CD8-positive, alpha-beta memory T cell (primary cell): ENCODE measurements at places on chromosomes 4 and X. TPM values are rescaled to one million over a fixed set of nuclear protein-coding genes. Genes with fewer than 3 reads are reported as not detected.

The CYSLTR1 gene
- 0.31 TPM for total RNA-seq

The SPANXA1 gene
- total RNA-seq: not detected

The SSX4B gene
- not detected for total RNA-seq

GRCh38 chrX:33142331-33142730 lies 69.0 kb downstream of the DMD start:
- H3K4me3 ChIP-seq: no peak overlapping the region
- no peak overlapping the region for H3K27ac ChIP-seq
- no peak for DNase-seq
- no peaks in the 10 kb centered on the region for H3K27me3 ChIP-seq
- H3K36me3 ChIP-seq: no peaks in the 10 kb centered on the region
- H3K4me1 ChIP-seq: no peaks in the 10 kb centered on the region

GRCh38 chr4:88610771-88611170 lies 18.5 kb downstream of the HERC3 start:
- no peaks in the 10 kb centered on the region for H3K27me3 ChIP-seq
- peaks cover 20% of the 10 kb centered on the region for H3K36me3 ChIP-seq
- no peak for DNase-seq
- peaks cover 82% of the 10 kb centered on the region for H3K4me1 ChIP-seq
- no peak overlapping the region for H3K4me3 ChIP-seq
- no peak overlapping the region for H3K27ac ChIP-seq

DNA sequence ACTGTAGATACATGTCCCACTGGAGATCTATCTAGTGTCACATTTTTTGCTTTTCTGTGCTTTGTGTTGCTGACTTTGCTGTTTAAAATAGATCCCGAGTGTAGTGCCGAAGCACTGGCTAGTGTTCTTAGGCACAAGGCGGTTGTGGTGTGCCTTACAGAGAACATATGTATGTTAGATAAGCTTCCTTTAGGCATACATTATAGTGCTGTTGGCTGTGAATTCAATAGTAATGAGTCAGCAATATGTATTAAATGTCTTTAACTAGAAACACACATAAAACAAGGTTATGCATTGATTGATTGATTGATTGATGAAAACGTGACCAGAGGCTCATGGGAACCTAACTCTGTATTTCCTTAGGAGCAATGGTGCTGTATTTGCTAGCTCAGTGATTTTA lies 56.2 kb downstream of the COX7B2 start:
- H3K27ac ChIP-seq: no peak overlapping the region
- no peaks in the 10 kb centered on the region for H3K36me3 ChIP-seq
- no peaks in the 10 kb centered on the region for H3K4me1 ChIP-seq
- no peak overlapping the region for H3K4me3 ChIP-seq

DNA sequence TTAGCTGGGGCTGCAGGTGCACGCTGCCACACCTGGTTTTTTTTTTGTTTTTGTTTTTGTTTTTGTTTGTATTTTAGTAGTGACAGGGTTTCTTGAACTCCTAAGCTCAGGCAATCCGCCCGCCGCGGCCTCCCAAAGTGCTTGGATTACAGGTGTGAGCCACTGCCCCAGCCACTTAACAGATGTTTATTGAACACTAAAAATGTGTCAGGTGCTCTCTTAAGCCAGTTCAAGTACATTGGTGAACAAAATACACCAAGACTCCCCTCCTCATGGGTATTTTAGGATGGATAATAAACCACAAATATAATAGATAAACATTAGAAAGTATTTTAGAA lies 69.9 kb downstream of the TRAPPC11 start:
- H3K27ac ChIP-seq: no peak overlapping the region
- no peaks in the 10 kb centered on the region for H3K4me1 ChIP-seq
- no peak for DNase-seq
- H3K4me3 ChIP-seq: no peak overlapping the region
- no peaks in the 10 kb centered on the region for H3K36me3 ChIP-seq
